Stimulated activated CD8-positive, alpha-beta memory T cell treated with anti-CD3 and anti-CD28 coated beads, Interleukin-7, amount 100 ng/mL, for 4 hours (primary cell): ENCODE measurements at places on chromosomes 5 and 9.

DNA sequence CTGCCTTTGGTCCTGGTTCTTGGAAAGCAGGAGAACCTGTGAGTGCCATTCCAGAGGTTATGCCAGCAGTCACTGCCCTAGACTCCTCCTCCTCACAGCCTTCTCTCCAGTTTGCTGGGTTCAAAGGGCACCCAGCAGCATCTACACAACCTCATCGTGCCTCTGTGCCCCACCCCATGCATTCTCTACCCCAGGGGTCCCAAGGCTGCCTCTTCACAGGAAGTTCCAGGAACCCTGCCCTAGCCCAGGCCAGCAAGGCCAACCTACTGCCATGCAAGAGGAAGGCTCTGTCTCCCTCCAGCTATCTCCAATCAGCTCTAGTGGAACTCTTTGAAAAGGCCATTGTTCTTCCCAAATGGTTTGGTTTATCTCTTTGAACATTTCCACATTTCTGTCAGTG, 21.2 kb downstream of the ENC1 start:
- no peak for DNase-seq

GRCh38 chr5:176660860-176661641, 13.8 kb downstream of the TSPAN17 start:
- peak; percentile 66 for DNase-seq

DNA sequence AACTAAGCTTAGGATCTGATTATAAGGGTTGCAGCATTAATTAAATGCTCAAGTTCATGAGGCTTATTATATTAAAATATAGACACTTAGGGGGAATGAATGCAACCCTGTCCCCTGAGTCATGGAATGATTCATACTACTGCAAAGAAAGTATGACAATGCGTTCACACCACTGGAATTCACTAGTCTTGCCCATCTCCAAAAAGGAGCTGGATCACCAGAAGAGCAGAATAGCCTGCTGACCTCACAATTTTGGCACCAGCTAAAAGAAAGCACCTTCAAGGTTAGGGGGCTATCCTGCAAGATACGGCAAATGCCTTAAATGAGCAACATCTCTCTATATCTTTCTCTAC, 32.0 kb upstream of the TMED7 start:
- DNase-seq, result no peak

- DNase-seq, result no peak
Measured at GRCh38 chr5:45772402-45772801, 76.2 kb upstream of the HCN1 start.
